ENCODE measurements at places on chromosomes 7 and 10. TPM values are rescaled to one million over a fixed set of nuclear protein-coding genes. Genes with fewer than 3 reads are reported as not detected.

DNA sequence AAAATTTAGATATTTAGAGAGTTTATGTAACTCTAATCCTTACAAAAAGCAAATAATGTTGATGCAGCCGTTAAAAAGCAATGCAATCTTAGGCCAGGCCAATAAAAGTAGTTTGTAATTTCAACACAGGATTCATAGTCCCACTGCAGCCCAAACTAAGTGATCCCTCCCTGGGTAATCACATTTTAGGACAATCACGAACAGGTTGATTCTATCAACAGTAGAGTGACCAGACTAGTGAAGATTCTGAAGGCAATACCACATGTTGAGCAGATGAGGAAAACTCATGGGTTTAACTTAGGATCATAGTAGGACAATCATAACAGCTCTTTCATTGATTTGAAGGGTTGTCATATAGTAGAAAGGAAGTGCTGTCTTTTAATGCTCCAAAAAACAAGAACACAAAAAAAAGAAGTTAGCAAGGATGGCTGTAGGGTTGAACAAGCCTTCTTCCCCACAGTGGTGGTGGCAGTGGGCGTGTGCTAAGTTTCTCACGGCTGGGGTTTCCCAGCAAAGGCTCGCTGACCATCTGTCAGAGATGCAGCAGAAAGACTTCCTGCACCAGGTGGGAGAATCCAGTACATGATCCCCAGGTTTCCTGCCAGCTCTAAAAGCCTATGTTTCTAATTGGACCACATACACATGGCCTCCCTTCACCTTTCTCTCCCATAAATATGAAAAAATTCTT is 212.2 kb downstream of the CHRM2 start:
- H3K36me3 ChIP-seq, result no peaks in the 10 kb centered on the region
- H3K4me3 ChIP-seq, result no peak overlapping the region

DNA sequence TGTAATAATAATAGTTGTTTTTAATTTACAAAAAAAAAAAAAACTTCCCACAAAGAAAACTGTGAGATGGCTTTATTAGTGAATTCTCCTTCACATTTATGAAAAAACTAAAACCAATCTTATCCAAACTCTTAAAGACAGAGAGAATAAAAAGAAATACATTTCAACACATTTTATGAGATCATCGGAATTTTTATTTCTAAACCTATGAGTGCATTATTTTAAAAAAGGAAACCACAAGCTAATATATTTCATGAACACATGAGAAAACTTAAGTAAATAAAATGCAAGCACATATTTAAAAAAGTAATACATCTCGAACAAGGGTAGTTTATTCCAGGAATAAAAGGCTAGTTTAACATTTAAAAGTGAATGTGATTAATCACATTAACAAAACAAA is 31.5 kb downstream of the C7orf25 start:
- H3K36me3 ChIP-seq, result no peaks in the 10 kb centered on the region
- no peak overlapping the region for H3K27ac ChIP-seq
- H3K4me1 ChIP-seq, result no peaks in the 10 kb centered on the region
- no peak for DNase-seq
- no peak overlapping the region for H3K4me3 ChIP-seq
- no peaks in the 10 kb centered on the region for H3K27me3 ChIP-seq

DNA sequence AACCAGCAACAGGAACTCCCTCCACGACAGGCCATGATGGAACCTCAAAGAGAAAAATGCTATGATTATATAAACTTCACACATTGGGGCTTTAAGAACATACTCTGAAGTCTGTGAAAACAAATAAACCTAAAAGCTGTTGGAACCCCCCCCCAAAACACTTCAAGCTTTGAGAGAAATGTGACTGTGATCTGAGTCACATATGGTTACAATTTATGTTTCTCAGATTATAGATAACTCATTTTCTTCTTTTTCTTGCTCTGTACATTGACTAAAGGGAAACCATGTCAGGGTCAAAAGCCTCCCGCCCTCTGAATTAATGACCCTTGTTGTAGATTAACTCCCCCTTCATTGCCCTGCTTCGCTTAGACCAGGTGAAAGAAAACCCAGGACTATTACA is 15.8 kb downstream of the VOPP1 start:
- H3K4me3 ChIP-seq, result no peak overlapping the region
- H3K27ac ChIP-seq, result peak overlapping the region; percentile 89
- H3K4me1 ChIP-seq, result peaks cover 39% of the 10 kb centered on the region
- no peaks in the 10 kb centered on the region for H3K27me3 ChIP-seq
- H3K36me3 ChIP-seq, result no peaks in the 10 kb centered on the region

The ARMC3 gene
- not detected for total RNA-seq

Measured in psoas muscle (tissue), 8 donors.